Sigmoid colon (tissue), 7 donors: ENCODE measurements at places on chromosomes 7 and 10. TPM values are rescaled to one million over a fixed set of nuclear protein-coding genes. Genes with fewer than 3 reads are reported as not detected.

DNA sequence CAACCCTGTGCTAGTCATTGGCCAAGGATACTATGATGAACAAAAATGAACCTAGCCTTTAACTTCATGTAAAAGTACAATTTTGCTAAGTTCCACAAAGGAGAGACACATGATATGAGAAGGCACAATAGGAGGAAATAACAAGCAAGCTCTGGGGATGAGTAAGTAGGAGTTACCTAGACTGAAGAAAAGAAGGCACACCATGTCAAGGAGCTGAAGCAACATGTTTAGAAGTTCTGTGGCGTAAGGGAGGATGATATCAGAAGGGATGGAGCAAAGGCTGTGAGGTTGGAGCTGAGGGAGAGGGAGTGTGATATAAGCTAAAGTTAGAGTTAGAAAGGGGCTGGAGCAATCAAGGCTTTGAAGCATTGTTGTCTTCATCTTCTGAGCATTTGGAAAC is 25.6 kb downstream of the KIFBP start:
- no peaks in the 10 kb centered on the region for H3K4me1 ChIP-seq
- H3K27me3 ChIP-seq = no peaks in the 10 kb centered on the region
- DNase-seq = no peak
- H3K4me3 ChIP-seq = no peak overlapping the region
- no peak overlapping the region for H3K27ac ChIP-seq

DNA sequence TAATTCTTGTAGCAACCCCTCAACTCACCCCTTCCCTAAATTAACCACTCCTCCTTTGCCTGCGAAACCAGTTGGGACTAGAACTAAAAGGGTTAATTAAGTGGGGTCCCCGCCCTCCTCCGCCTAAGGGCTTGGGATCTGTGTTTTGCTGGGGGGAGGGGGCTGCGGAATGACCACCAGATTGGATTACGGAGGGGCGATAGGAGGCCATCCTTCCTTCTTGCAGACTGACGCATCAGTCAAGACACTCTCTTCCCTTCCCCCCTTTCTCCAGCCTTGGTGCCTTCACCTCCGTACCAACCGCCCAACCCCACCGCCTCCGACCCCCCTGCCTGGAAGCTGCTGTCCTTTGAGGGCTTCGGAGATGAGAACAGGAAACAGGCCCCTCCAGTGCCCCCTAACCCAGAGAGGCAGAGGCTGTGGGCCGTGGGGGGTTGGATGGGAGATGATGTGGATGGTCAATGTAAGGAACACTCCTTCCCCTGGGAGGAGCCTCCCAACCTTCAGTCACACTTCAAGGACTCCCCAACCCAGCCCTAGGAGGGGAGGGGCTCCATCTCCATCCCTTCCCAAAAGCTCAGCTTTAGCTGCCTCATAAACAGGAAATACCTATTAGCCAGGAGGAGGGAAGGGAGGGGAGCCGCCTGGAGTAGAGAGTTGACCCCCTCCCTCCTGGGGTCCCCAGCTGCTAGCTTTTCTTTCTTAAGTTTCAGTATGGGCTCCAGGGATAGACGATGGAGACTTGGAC is 997 bp upstream of the LDB1 start:
- H3K4me1 ChIP-seq = peaks cover 48% of the 10 kb centered on the region
- no peaks in the 10 kb centered on the region for H3K27me3 ChIP-seq
- DNase-seq = peak; percentile 96
- H3K27ac ChIP-seq = peak overlapping the region; percentile 100
- peak overlapping the region; percentile 90 for H3K4me3 ChIP-seq
- H3K36me3 ChIP-seq = no peaks in the 10 kb centered on the region

DNA sequence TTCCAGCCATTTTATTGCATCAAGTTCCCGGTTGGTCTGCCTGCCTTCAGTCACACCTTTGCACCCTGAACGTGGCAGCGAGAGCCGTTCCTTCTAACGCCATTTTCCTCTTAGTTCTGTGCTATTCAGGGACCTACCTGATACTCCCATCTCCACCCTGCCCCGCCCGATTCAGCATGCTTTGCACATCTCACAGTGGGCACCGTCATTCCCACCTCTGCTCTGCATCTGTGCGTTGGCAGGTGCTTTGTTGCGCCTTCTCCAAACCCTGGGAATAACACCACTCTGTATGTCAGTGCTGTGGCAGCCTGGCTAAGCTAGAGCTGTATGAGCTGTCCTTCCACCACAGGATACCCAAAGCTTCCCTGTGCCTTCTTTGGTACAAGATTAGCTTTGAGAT is 96.8 kb downstream of the ACTR3B start:
- no peak overlapping the region for H3K27ac ChIP-seq
- no peaks in the 10 kb centered on the region for H3K4me1 ChIP-seq
- no peaks in the 10 kb centered on the region for H3K36me3 ChIP-seq

DNA sequence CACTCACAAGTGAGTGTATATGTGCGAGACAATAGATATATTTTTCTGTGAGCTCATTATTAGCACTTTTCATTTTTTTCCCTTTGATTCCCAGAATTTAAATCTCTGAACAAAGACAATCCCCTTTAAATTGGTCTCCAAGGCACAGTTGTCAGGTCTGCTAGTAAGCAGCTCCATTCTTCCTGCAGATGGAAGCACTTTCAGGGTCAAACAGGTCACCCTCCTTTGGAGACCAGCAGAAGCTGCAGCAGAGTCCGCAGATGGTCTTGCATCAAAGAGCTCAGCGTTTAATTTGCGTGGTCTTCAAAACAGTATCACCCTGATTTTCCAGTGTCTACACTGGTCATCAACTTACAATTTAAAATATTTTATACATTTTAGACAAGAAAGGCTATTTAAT is 543.8 kb downstream of the ARL4A start:
- H3K27ac ChIP-seq = no peak overlapping the region
- no peak overlapping the region for H3K4me3 ChIP-seq
- no peaks in the 10 kb centered on the region for H3K4me1 ChIP-seq
- DNase-seq = no peak
- H3K27me3 ChIP-seq = no peaks in the 10 kb centered on the region
- no peaks in the 10 kb centered on the region for H3K36me3 ChIP-seq

DNA sequence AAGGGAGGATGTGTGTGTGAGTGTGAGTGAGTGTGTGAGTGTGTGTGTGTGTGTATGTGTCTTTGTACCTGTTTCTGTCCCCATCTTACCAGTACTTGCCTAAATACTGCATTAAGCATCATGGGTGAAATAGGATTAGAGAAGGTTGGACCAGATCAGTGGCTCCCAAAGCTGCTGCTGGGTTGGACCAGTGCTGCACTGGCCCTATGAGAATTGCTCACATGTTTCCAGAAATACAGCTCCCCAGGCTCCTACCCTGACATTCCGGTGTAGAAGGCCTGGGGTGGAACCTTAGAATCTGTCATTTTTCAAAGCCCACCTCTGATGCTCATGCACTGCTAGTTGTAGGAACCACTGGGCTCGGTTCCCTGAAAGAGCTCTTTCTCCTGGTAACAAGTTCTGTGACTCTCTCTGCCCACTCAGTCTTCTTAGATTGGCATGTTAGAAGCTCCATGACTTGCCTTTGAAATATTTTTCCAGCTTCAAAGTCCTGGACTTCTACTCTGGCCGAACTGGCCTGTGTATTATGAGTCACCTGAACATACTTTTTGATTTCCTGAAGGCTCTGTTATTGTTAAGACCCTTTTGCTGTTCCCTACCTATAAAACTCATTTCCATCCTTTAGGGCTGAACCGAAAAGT is 224.7 kb downstream of the CUX1 start:
- H3K27me3 ChIP-seq = no peaks in the 10 kb centered on the region
- H3K36me3 ChIP-seq = no peaks in the 10 kb centered on the region
- peaks cover 35% of the 10 kb centered on the region for H3K4me1 ChIP-seq
- peak; percentile 4 for DNase-seq
- peak overlapping the region; percentile 52 for H3K27ac ChIP-seq

DNA sequence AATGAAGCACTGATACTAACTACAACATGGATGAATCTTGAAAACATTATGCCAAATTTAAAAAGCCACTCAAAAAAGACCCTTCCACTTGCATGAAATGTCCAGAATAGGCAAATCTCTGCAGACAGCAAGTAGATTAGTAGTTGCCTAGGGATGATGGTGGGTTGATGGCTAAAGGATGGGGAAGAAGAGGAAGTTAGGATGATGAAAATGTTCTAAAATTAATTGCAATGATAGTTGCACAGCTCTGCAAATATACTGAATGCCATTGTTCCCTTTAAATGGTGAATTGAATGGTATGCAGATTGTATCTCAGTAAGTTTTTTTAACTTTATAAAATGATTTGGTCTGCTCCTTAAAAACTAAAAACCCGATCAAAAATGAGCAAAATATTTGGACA is 7.3 kb upstream of the LIPA start:
- H3K27me3 ChIP-seq = no peaks in the 10 kb centered on the region
- no peak for DNase-seq
- no peak overlapping the region for H3K4me3 ChIP-seq
- H3K36me3 ChIP-seq = no peaks in the 10 kb centered on the region

GRCh38 chr7:101422356-101423195 is 59.9 kb downstream of the COL26A1 start:
- no peak overlapping the region for H3K27ac ChIP-seq
- no peaks in the 10 kb centered on the region for H3K4me1 ChIP-seq
- no peak overlapping the region for H3K4me3 ChIP-seq
- no peaks in the 10 kb centered on the region for H3K36me3 ChIP-seq
- no peaks in the 10 kb centered on the region for H3K27me3 ChIP-seq
- DNase-seq = no peak

DNA sequence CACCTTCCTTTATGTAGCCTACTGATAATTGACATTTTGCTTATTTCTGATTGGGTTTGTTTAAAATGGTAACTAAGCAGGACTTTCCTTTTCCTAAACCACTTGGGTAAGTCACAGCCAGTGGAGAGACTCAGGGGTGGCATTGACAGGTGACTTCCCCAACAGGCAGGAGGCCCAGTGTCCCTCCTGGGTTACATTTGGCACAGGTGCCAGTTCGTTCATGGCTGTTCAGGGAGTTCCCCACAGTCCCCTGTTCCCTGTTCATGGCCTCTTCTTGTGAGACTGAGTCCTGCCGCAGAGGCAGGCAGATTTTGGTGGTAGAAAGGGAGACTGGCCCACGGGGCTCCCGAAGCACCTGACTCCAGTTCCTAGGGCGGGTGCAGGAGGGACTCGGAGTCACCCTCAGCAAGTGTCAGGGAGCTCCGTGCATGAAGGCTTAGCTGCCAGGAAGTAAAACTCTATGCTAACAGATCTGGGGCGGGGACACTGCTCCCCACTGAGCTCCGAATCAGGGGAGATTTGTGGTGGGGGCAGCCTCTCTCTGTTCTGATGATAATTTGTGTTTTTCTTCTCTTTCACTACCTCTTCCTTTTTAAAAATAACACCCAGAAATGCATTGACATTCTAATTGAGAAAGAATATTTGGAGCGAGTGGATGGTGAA is 84.1 kb downstream of the EZH2 start:
- H3K36me3 ChIP-seq = peaks cover 55% of the 10 kb centered on the region
- DNase-seq = no peak
- H3K4me3 ChIP-seq = no peak overlapping the region
- no peak overlapping the region for H3K27ac ChIP-seq

DNA sequence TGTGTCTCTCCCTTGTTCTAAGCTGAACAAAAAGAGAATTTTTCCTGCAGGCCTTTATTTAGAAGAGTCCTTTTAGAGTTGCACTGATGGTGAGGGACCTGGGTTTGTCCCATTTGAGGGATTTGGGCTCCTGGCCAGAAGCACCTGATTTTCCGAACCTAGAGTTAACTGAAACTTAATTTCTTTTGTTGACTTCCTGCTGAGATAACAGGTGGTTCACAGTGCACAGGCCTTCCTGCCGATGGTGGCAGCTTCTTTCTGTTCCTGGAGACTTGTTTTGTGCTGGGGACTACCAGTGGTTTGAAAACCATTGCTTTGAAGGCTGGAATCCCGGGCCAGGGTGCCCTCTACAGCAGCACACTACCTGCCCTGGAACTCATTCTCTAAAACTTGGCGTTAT is 99.2 kb downstream of the SUGCT start:
- H3K27me3 ChIP-seq = no peaks in the 10 kb centered on the region
- H3K4me1 ChIP-seq = no peaks in the 10 kb centered on the region
- H3K36me3 ChIP-seq = no peaks in the 10 kb centered on the region
- no peak overlapping the region for H3K4me3 ChIP-seq

DNA sequence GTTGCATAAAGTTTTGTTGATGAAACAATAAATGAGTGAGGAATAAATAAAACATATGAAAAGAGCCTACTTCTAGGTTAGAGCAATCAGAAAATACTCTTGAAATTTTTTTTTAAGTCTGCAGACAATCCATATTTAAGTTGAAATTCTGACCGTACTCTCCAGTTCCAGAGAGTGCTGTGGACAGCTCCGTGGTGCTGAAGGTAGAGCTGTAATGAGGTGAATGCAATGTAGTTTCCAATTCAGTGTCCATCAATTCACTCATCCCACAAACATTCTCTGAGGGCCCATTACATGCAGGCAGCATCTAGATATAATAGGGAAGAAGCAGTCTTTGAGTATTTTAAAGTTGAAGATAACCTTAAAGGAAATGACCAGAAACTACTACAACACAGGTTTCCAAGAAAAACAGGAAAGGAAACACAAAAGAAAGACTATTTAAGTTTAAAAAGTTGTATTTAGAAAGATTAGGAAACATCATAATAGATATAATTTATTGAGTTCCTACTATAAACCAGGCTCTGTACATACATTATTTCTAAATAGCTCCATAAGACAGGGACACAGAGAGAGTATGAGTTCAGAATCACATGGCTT is 44.0 kb upstream of the CRTAC1 start:
- no peaks in the 10 kb centered on the region for H3K4me1 ChIP-seq
- no peaks in the 10 kb centered on the region for H3K27me3 ChIP-seq
- H3K27ac ChIP-seq = no peak overlapping the region
- DNase-seq = no peak
- H3K36me3 ChIP-seq = no peaks in the 10 kb centered on the region

DNA sequence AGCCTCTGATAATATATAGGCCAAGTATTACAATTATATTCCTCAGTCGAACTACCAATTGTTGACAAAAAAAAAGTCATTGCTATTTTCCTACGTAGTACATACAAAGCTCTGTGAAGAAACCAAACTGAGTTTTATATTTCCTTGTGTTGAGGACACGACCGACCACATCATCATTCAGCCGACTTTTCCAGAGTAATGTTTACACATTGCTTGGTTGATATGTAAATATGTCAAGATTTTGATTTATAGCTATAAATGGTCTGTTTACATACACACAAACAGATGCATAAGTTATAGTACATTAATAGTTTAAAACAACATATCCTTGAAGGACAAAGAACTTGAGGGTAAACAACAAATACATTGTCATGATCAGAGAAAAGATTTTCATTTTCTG is 121.5 kb downstream of the CRPPA start:
- no peaks in the 10 kb centered on the region for H3K36me3 ChIP-seq
- H3K27me3 ChIP-seq = no peaks in the 10 kb centered on the region
- H3K4me3 ChIP-seq = no peak overlapping the region

- H3K36me3 ChIP-seq = no peaks in the 10 kb centered on the region
- H3K4me1 ChIP-seq = peaks cover 85% of the 10 kb centered on the region
- H3K4me3 ChIP-seq = no peak overlapping the region
- DNase-seq = no peak
- no peak overlapping the region for H3K27ac ChIP-seq
These were observed 87.5 kb downstream of the PARD3 start for GRCh38 chr10:34727595-34728033.

GRCh38 chr7:105769901-105770628 is 106.3 kb downstream of the ATXN7L1 start:
- H3K36me3 ChIP-seq = no peaks in the 10 kb centered on the region
- peak; percentile 66 for DNase-seq
- H3K27me3 ChIP-seq = no peaks in the 10 kb centered on the region
- H3K27ac ChIP-seq = peak overlapping the region; percentile 74

GRCh38 chr10:13631594-13631993 is 44.8 kb downstream of the PRPF18 start:
- H3K4me3 ChIP-seq = no peak overlapping the region
- H3K27ac ChIP-seq = peak overlapping the region; percentile 80
- no peak for DNase-seq

The NDUFA5 gene
- 97.4 TPM for total RNA-seq

The TUBAL3 gene
- total RNA-seq = not detected

The SFRP5 gene
- 24.6 TPM for total RNA-seq

The CPN1 gene
- not detected for total RNA-seq

The NRAP gene
- not detected for total RNA-seq

The ADARB2 gene
- 3.9 TPM for total RNA-seq
